Cardiac ventricle fibroblast (primary cell): ENCODE measurements at places on chromosomes 2 and 18. TPM values are rescaled to one million over a fixed set of nuclear protein-coding genes. Genes with fewer than 3 reads are reported as not detected.

The TPGS2 gene
- total RNA-seq, result 94.0 and 109 TPM in 2 replicates

The KIAA2012 gene
- 0.15 TPM in 1 of 2 replicates, not detected in the other for total RNA-seq

The VIT gene
- 10.0 and 11.9 TPM in 2 replicates for total RNA-seq

The BOD1L2 gene
- not detected in 2 replicates for total RNA-seq

The PIKFYVE gene
- total RNA-seq, result 14.2 and 15.6 TPM in 2 replicates

The DNER gene
- 0.05 and 0.12 TPM in 2 replicates for total RNA-seq

The NEURL3 gene
- total RNA-seq, result not detected in 2 replicates

The CCDC74B gene
- 7.4 and 22.7 TPM in 2 replicates for total RNA-seq

The SLC30A3 gene
- total RNA-seq, result 0.06 and 0.10 TPM in 2 replicates

The TUBA4B gene
- total RNA-seq, result not detected in 2 replicates

The SERPINB3 gene
- not detected in 2 replicates for total RNA-seq

The C2orf78 gene
- not detected in 2 replicates for total RNA-seq

The MC5R gene
- total RNA-seq, result not detected in 2 replicates

The GRP gene
- not detected in 2 replicates for total RNA-seq

The SCG2 gene
- total RNA-seq, result 25.9 and 26.6 TPM in 2 replicates

The PPM1B gene
- total RNA-seq, result 14.3 and 22.9 TPM in 2 replicates

The DAW1 gene
- total RNA-seq, result 2.8 and 3.4 TPM in 2 replicates

The PLGLB2 gene
- total RNA-seq, result 0.68 and 0.69 TPM in 2 replicates

The PSTPIP2 gene
- 2.4 and 2.5 TPM in 2 replicates for total RNA-seq

The GRHL1 gene
- total RNA-seq, result not detected in 2 replicates

The FSHR gene
- not detected in 2 replicates for total RNA-seq

The CABLES1 gene
- 8.8 and 9.4 TPM in 2 replicates for total RNA-seq

The GKN1 gene
- total RNA-seq, result not detected in 2 replicates

The REG3G gene
- not detected in 2 replicates for total RNA-seq

The AFF3 gene
- 0.05 and 0.19 TPM in 2 replicates for total RNA-seq

The IL1RL1 gene
- 2.3 and 2.4 TPM in 2 replicates for total RNA-seq

The ZBTB7C gene
- 0.29 and 0.31 TPM in 2 replicates for total RNA-seq

The GALM gene
- total RNA-seq, result 21.0 and 22.2 TPM in 2 replicates

The ATP8B1 gene
- total RNA-seq, result 5.4 and 6.3 TPM in 2 replicates

The GPAT2 gene
- 2.3 and 3.2 TPM in 2 replicates for total RNA-seq

The VPS4B gene
- 26.1 and 26.8 TPM in 2 replicates for total RNA-seq

The CFAP221 gene
- total RNA-seq, result not detected in 2 replicates

The ASXL3 gene
- total RNA-seq, result 0.12 TPM in 1 of 2 replicates, not detected in the other

The ASPRV1 gene
- total RNA-seq, result 0.19 and 0.78 TPM in 2 replicates

The CD8B gene
- not detected in 2 replicates for total RNA-seq

The RNU2-63P gene
- not detected in 2 replicates for total RNA-seq

The ACVR1C gene
- total RNA-seq, result 0.06 and 0.10 TPM in 2 replicates

The SGPP2 gene
- total RNA-seq, result not detected in 2 replicates

The USP40 gene
- total RNA-seq, result 29.2 and 33.7 TPM in 2 replicates

The PAIP2B gene
- 0.54 and 1.00 TPM in 2 replicates for total RNA-seq

The SLC9A4 gene
- not detected in 2 replicates for total RNA-seq

The NCL gene
- total RNA-seq, result 158 and 159 TPM in 2 replicates

The OSR1 gene
- 70.5 and 75.7 TPM in 2 replicates for total RNA-seq

The RGPD4 gene
- total RNA-seq, result not detected in 2 replicates

The SCN9A gene
- 0.68 and 0.87 TPM in 2 replicates for total RNA-seq

The FBXO48 gene
- 0.31 and 0.78 TPM in 2 replicates for total RNA-seq

The OTOF gene
- 0.06 and 0.54 TPM in 2 replicates for total RNA-seq

The SERPINB4 gene
- total RNA-seq, result 1.1 TPM in 1 of 2 replicates, not detected in the other

The CREG2 gene
- total RNA-seq, result 0.59 and 1.1 TPM in 2 replicates

The HOXD4 gene
- 0.87 TPM in 1 of 2 replicates, not detected in the other for total RNA-seq

The FIGN gene
- total RNA-seq, result 0.94 and 1.1 TPM in 2 replicates

The FOXD4L1 gene
- 0.15 TPM in 1 of 2 replicates, not detected in the other for total RNA-seq
